ENCODE measurements at places on chromosomes 12 and 14.

DNA sequence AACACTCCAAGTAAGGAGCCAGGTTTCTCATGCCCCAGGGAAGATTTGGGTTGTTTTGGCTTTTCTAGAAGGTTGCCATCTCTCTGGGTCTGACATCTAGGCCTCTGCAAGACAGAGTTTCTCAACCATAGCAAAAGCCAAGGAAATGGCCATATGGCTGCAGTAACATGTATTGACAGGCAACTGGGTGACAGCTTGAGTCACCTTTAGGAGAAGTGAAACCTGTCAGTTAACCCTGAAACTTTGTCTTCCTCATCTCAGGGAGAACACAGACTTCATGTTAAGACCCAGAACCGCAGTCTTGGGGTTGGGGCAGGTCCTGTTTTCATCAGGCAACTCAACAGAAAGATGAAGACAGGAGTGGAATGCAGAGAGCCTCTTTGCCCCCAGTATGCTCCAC, 46.0 kb upstream of the PLBD1 start:
- no peak for DNase-seq

DNA sequence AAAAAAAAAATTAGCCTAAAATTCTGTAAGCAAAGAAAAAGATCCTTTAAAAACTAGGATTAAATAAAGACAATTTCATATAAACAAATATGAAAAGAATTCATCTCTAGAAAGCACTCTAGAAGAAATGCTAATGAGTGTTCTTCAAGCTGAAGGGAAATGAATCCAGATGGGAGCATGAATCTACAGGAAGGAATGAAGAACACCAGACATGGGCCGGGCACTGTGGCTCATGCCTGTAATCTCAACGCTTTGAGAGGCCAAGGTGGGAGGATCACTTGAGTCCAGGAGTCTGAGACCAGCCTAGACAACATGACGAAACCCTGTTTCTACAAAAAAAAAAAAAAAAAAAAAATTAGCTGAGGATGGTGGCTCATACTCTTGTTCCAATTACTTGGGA, 297.2 kb downstream of the FBXL14 start:
- no peak for DNase-seq

GRCh38 chr12:24416423-24417109, 467.1 kb upstream of the SOX5 start:
- DNase-seq: no peak

- DNase-seq: no peak
Measured at GRCh38 chr12:31006416-31007152, 67.1 kb upstream of the DDX11 start.

All from stimulated activated CD4-positive, alpha-beta T cell treated with anti-CD3 and anti-CD28 coated beads, Interleukin-12 subunit alpha, Interleukin-12 subunit beta, amount 100 ng/mL, for 48 hours (primary cell).